Left lung (tissue), 14 donors: ENCODE measurements at places on chromosomes 4 and X. TPM values are rescaled to one million over a fixed set of nuclear protein-coding genes. Genes with fewer than 3 reads are reported as not detected.

ANK2 gene
- polyA plus RNA-seq, result 24.0 TPM

MAGEB1 gene
- polyA plus RNA-seq, result not detected

GRCh38 chr4:37188100-37188499 lies 56.4 kb upstream of the NWD2 start:
- DNase-seq, result peak; percentile 54

GRCh38 chrX:103253608-103254007 lies 1.3 kb downstream of the TCEAL8 start:
- no peak for DNase-seq

DNA sequence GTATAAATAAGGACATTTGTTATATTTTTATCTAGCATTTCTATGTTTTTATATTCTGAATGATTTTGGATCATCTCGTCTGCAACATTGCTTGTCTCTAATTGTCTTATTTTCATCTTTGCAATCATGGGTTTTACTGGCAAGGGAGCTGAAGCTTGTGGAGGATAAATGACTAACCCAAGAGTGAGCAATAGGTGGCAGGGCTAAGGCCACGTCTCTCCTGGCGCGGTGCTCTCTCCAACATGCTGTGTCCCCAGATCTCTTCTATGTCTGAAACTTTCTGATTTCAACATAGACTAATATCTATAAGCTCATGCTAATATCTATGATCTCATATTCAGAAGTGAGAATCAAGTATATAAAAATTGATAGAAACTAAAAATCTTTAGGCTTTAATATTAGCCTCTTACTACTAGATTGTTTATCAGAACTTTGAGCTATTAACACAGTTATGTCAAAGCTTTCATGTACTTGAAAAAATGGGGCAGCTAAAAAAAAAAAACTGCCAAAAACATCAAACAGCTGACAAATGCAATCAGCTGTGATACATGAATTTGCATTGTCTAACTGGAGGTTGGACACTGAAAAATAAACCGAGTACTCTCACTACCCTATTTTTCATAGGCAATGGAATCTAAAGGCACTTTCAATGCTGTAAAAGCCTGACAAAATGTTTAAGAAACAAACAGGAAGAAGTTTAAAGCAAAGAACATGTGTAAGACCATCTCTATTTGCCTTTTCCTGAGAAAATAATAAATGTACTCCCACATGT lies 169.2 kb downstream of the TMA16 start:
- no peak for DNase-seq
